ENCODE measurements at places on chromosomes 3 and 15. TPM values are rescaled to one million over a fixed set of nuclear protein-coding genes. Genes with fewer than 3 reads are reported as not detected.

The CCDC9B gene
- total RNA-seq: 1.6 TPM

DNA sequence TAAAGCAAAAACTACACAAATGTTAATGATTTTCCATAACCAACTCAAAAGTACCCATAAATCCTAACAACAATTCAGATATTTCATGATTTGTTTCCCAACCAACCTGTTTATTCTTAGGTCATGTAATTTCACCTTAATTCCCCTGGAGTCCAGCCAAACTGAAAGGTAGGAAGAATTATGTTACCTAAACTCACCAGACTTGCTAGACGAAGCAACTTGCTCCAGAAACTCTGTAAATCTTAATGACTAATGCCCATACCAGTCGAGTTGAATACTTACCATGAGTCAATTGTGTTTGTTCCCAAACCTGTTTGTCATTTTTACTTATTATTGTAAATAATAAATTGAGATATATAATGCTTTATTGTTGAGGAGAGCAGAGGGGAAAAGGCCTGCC, 1030.0 kb downstream of the TBL1XR1 start:
- peak overlapping the region; percentile 66 for H3K27ac ChIP-seq
- DNase-seq: no peak
- peak overlapping the region; percentile 27 for H3K4me3 ChIP-seq
- H3K27me3 ChIP-seq: no peaks in the 10 kb centered on the region
- H3K36me3 ChIP-seq: no peaks in the 10 kb centered on the region

The PLCD1 gene
- 31.6 TPM for total RNA-seq

The GOLGA8S gene
- 0.19 TPM for total RNA-seq

The CADM2 gene
- total RNA-seq: 11.4 TPM

GRCh38 chr3:38001456-38002081, 11.0 kb downstream of the VILL start:
- H3K36me3 ChIP-seq: peaks cover 11% of the 10 kb centered on the region
- H3K27ac ChIP-seq: no peak overlapping the region
- DNase-seq: no peak
- H3K4me3 ChIP-seq: no peak overlapping the region
- H3K4me1 ChIP-seq: peaks cover 29% of the 10 kb centered on the region

GRCh38 chr3:120284747-120285507, at the start of gene GPR156:
Gene GPR156 (minus strand): TSS chr3:120285222. CDS start chr3:120244098, 41,124 bp downstream.
- DNase-seq: no peak
- H3K4me3 ChIP-seq: peak within 1 kb of the TSS; percentile 83
- H3K36me3 ChIP-seq: no peaks in the 10 kb centered on the region
- peaks cover 5% of the 10 kb centered on the region for H3K4me1 ChIP-seq
- H3K27me3 ChIP-seq: peaks cover 47% of the 10 kb centered on the region

DNA sequence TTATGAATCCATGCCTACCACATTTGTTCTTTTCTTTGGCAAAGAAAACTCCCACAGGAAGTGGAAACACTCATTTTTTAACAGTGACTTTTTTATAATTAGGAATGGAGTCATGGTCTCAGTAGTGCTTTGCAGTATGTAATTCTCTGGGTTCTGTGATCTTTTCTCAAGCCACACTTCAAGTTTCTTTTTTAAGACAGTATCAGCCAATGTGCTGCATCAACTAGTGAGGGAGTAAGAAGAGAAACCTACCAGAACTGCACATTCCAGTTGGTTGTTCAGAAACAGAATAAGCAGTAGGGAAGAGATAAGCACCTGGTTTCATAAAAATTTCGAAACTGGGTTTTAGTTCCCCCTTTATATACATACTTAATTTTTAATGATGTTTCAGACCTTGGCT, 126.3 kb downstream of the FOXB1 start:
- H3K27ac ChIP-seq: no peak overlapping the region
- H3K4me3 ChIP-seq: no peak overlapping the region
- H3K36me3 ChIP-seq: no peaks in the 10 kb centered on the region
- peaks cover 47% of the 10 kb centered on the region for H3K27me3 ChIP-seq
- H3K4me1 ChIP-seq: peaks cover 12% of the 10 kb centered on the region
- DNase-seq: no peak

GRCh38 chr15:95025924-95026728, 794.8 kb downstream of the MCTP2 start:
- DNase-seq: no peak
- H3K36me3 ChIP-seq: no peaks in the 10 kb centered on the region
- no peaks in the 10 kb centered on the region for H3K27me3 ChIP-seq
- no peak overlapping the region for H3K4me3 ChIP-seq
- H3K4me1 ChIP-seq: no peaks in the 10 kb centered on the region

DNA sequence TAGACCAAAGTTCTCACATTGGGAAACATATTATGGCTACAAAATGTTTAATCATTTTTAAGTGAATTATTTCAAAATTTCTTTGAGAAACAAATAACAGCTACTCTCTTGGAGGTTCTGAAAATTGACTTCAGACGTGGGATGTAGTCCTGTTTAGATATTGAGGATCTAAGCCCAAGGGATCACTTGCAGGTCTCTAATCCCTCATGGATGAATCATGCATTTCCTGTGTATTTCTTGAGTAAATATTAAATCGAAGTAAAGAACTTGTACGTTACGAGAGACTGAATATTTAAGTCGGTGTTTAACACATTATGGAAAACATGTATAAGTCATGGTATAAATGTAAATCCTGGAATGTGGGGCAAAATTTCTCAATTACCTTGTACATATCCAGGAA, 119.8 kb downstream of the EPHA3 start:
- no peak overlapping the region for H3K4me3 ChIP-seq
- no peak overlapping the region for H3K27ac ChIP-seq
- H3K36me3 ChIP-seq: no peaks in the 10 kb centered on the region
- no peaks in the 10 kb centered on the region for H3K27me3 ChIP-seq

- H3K4me1 ChIP-seq: peaks cover 13% of the 10 kb centered on the region
- H3K4me3 ChIP-seq: peak overlapping the region; percentile 96
- peaks cover 14% of the 10 kb centered on the region for H3K27me3 ChIP-seq
Measured at GRCh38 chr3:170909129-170909903, 879 bp upstream of the EIF5A2 start.

DNA sequence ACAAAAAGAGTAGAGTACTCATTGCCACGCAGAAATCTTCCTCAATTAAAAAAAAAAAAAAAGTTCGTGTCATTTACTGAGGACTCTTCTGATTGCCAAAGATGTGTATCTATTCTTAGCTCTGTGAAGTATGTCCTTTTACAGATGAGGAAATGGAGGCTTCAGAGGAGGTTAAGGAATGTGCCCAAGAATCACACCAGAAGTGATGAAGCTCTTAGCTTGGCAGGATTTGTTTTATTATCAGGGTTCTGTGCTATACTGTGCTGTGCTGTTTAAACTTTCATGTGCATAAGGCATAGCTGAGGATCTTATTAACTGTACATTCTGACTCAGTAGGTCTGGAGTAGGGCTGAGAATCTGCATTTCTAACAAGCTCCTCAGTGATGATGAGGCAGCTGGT, 665.2 kb upstream of the ADAMTS9 start:
- H3K27ac ChIP-seq: no peak overlapping the region
- peaks cover 5% of the 10 kb centered on the region for H3K27me3 ChIP-seq
- peaks cover 11% of the 10 kb centered on the region for H3K36me3 ChIP-seq

- DNase-seq: no peak
- H3K4me1 ChIP-seq: peaks cover 10% of the 10 kb centered on the region
- no peaks in the 10 kb centered on the region for H3K27me3 ChIP-seq
- H3K36me3 ChIP-seq: peaks cover 6% of the 10 kb centered on the region
- H3K4me3 ChIP-seq: no peak overlapping the region
Measured at GRCh38 chr3:172511783-172512762, 11.2 kb downstream of the TNFSF10 start.

GRCh38 chr3:132537297-132537696, 59.8 kb upstream of the ACKR4 start:
- H3K27me3 ChIP-seq: no peaks in the 10 kb centered on the region
- no peak for DNase-seq
- H3K27ac ChIP-seq: no peak overlapping the region
- peaks cover 31% of the 10 kb centered on the region for H3K36me3 ChIP-seq
- no peaks in the 10 kb centered on the region for H3K4me1 ChIP-seq

DNA sequence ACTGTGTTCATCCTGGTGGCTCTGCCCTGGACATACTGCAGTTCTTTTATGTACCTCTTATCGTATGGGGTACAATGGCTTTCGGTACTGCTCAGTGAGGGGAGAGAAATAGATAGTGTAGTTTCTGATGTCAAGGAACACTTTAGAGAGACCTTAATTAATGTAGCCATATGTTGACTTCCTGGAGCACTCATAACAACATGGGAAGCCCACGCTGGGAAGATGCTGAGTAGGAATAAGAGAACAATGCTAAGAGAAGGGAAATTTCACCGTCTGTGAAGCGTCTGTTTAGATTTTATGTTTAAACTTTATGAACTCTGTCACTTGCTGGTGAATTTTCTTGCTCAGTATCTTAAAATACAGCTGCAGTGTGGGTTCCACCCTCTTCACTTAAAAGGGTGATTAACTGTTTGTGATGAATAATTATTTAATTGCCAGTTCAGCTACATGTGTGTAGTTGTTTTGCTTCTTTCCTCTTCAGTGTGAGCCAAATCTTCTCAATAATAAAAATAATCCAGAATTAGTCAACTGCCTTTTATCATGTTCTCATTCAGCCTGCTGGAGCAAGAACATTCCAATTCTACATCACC, 373.1 kb upstream of the TPRG1 start:
- H3K4me1 ChIP-seq: peaks cover 27% of the 10 kb centered on the region
- H3K27ac ChIP-seq: peak overlapping the region; percentile 15
- peaks cover 12% of the 10 kb centered on the region for H3K36me3 ChIP-seq
- no peaks in the 10 kb centered on the region for H3K27me3 ChIP-seq

- H3K36me3 ChIP-seq: peaks cover 17% of the 10 kb centered on the region
- no peak for DNase-seq
- H3K4me3 ChIP-seq: no peak overlapping the region
- H3K4me1 ChIP-seq: no peaks in the 10 kb centered on the region
Measured at GRCh38 chr3:150582620-150583019, 20.5 kb upstream of the SELENOT start.

- H3K4me1 ChIP-seq: no peaks in the 10 kb centered on the region
- no peak overlapping the region for H3K27ac ChIP-seq
- H3K27me3 ChIP-seq: peaks cover 11% of the 10 kb centered on the region
- H3K36me3 ChIP-seq: no peaks in the 10 kb centered on the region
- DNase-seq: no peak
Measured at GRCh38 chr3:114307222-114307830, 13.5 kb downstream of the TIGIT start.

DNA sequence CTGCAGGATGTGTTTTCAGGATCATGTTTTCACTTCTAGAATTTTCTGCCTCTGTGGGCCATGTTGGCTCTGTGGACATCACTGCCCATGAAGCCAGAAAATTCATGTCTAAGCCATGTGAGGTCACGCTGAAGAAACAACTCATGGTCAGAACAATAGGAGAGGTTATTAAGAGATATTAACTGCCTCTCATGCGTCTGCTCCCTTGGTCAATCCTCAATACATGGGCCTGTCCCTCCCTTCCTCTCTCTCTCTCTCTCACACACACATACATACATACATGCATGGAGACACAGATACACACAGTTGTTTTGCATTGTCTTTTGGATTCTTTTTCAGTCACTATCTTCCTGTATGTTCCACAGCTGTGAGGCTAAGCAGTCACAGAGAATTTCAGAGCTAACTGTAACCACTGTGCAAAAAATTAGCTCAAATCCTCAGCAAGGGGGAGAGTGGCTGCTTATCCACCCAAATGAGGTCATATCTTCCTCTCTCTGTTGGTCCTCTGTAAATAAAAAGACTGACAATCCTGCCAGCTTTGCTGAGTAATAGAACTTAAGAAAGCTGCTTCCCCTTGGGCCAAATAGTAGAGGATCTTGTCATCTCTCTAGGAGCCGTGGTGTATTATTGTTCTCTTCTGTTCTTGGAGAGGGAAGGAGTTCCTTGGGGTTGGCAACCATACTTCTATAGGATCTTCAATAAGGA, 45.6 kb downstream of the LRTM1 start:
- no peak for DNase-seq
- no peak overlapping the region for H3K4me3 ChIP-seq
- H3K27me3 ChIP-seq: no peaks in the 10 kb centered on the region
- H3K27ac ChIP-seq: peak overlapping the region; percentile 37

The LXN gene
- 17.9 TPM for total RNA-seq

All from type B pancreatic cell (in vitro differentiated cells).